ENCODE measurements at places on chromosomes 7 and 10. TPM values are rescaled to one million over a fixed set of nuclear protein-coding genes. Genes with fewer than 3 reads are reported as not detected.

The OGDH gene
- 31.8 TPM for polyA plus RNA-seq

The GPC2 gene
- polyA plus RNA-seq, result 0.48 TPM

The AQP1 gene
- 8.7 TPM for polyA plus RNA-seq

The BCCIP gene
- polyA plus RNA-seq, result 67.5 TPM

The ZNF485 gene
- polyA plus RNA-seq, result 1.8 TPM

The MYL10 gene
- polyA plus RNA-seq, result not detected

The SEMA3D gene
- polyA plus RNA-seq, result 0.93 TPM

The ZFYVE27 gene
- polyA plus RNA-seq, result 4.3 TPM

DNA sequence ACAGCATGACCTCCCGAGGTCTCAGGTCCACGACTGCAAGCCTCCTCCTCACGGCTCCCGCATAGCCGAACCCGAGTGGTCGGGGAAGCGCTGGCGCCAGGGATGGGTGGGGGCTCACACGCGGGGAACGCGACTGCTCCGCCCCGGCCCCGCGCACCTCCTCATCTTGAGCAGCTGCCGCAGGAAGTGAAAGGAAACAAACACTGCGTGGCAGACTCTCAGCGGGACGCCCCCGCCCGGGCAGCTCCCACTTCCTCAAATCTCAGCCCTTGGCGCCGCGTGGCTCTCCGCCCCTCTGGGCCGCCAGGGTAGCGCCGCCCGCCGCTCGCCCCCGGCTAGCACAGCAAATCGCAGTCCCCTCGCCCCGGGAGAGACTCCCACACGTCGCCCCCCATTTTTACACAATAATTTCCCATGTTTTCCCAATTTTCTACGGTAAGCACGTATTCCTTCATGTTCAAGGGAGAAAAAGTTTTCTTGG lies at the start of gene TMEM243:
TSS of gene TMEM243 (minus strand) at position 188 of the 481 bp plus-strand sequence. CDS start 229 bp downstream, outside the sequence.
- H3K27me3 ChIP-seq, result no peaks in the 10 kb centered on the region
- no peaks in the 10 kb centered on the region for H3K36me3 ChIP-seq
- DNase-seq, result peak; percentile 93
- H3K4me3 ChIP-seq, result peak within 1 kb of the TSS; percentile 71

DNA sequence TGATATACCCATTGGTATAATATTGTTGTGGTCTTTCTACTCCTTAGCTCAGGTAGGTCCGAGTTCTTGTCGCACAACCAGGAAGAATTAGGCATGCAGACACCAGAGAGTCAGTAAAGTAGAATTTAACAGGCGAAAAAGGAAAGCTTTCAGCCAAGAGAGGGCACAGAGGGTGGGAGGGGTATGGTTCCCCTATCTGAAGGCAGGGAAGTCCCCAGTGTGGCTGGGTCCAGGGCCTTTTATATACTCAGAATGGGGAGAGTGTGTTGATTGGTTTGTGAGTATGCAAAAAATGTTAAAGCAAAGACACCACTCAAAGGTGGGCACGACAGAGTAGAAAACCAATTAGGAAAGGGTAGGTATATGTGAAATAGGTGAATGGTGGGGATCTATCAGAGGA lies 53.9 kb downstream of the IMMP2L start:
- no peaks in the 10 kb centered on the region for H3K27me3 ChIP-seq
- H3K27ac ChIP-seq, result no peak overlapping the region
- DNase-seq, result no peak
- no peak overlapping the region for H3K4me3 ChIP-seq

GRCh38 chr7:126840869-126841268 lies 411.9 kb downstream of the GRM8 start:
- H3K27ac ChIP-seq, result no peak overlapping the region
- no peak overlapping the region for H3K4me3 ChIP-seq
- H3K36me3 ChIP-seq, result no peaks in the 10 kb centered on the region
- H3K4me1 ChIP-seq, result no peaks in the 10 kb centered on the region

- H3K27me3 ChIP-seq, result no peaks in the 10 kb centered on the region
- DNase-seq, result peak; percentile 78
- H3K27ac ChIP-seq, result peak overlapping the region; percentile 86
- H3K4me1 ChIP-seq, result peaks cover 72% of the 10 kb centered on the region
- H3K36me3 ChIP-seq, result peaks cover 23% of the 10 kb centered on the region
- H3K4me3 ChIP-seq, result no peak overlapping the region
These were observed 186.4 kb downstream of the FAM107B start for GRCh38 chr10:14588084-14588937.

- no peaks in the 10 kb centered on the region for H3K4me1 ChIP-seq
- H3K4me3 ChIP-seq, result no peak overlapping the region
- no peak for DNase-seq
- H3K27me3 ChIP-seq, result no peaks in the 10 kb centered on the region
- no peak overlapping the region for H3K27ac ChIP-seq
These were observed 74.3 kb upstream of the TOMM7 start for GRCh38 chr7:22896917-22897316.

DNA sequence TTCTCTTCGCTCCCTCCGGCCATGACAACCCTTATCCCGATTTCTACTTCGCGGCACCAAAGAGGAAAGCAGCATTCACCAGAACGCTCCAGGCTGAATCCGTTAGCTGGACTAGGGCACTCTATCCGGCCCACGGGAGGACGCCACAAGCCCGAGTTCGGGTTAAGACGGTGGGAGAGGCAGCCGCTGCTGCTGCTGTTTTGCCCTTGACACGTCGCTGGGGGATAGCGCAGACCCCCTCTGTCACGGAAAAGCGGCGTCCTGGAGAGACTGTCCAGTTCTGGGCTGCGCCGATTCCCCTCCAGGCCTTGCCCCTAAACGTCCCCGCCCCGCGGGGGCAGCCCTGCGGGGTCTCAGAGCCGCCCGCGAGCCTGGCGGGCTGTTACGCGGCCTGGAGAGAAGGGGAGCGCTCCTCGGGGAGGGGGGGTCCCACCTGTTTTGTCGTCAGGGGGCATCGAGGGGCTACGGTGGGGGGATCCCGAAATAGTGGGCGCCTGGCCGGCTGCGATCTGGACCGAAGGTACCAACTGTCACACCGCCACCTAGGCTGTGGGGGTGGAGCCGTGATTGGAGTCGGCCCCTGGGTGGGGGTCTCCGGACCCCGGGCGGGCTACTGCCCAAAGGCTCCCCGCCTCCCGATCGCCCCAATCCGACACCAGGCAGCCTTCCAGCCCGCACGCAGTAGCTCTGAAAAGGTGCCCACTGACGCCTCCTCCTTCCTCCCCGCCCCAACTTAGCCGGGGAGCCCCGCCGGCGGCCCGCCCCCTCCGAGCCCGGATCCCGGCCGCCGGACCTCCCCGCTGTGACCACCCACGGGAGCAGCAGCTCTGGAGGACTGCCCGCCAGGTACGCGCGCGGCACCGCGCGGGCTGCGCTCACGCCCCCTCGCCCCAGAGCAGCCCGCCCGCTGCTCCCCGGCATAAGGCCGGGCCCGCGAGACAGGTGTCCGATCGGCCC lies 772 bp downstream of the SGMS1 start:
- DNase-seq, result peak; percentile 57
- H3K27me3 ChIP-seq, result no peaks in the 10 kb centered on the region
- no peaks in the 10 kb centered on the region for H3K36me3 ChIP-seq
- H3K4me1 ChIP-seq, result peaks cover 50% of the 10 kb centered on the region

DNA sequence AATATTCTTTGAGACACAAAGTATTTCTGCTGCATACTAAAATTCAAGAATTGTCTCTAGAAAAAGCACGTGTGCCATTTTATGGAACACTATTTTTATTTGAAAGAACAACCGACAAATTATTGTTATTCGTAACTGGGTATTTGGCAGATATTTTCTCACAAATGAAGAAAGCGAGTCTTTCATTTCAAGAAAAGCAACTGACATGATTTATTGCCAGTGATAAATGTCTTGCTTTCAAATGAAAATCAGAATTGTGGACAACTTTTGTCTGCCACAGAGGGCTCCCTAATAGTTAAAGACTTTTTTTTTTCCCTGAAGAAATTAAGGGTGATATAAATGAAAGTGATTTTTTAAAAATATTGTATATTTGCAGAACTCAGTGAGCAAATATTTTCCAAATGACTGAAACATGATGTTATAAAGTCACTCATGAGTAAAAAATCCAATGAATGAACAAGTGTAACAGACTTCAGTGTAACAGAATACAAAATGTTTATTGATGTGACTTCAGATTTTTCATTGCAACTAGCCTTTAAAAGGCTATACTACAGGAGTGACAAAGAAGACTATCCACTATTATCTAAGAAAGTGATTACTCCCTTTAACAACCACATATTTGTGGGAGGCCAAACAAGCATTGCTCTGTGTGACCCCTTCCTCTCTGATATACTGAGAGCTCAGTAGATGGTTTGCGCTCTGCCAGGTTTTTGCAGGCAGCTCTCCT lies 49.0 kb upstream of the SEMA3E start:
- no peaks in the 10 kb centered on the region for H3K27me3 ChIP-seq
- H3K4me1 ChIP-seq, result no peaks in the 10 kb centered on the region
- H3K36me3 ChIP-seq, result no peaks in the 10 kb centered on the region
- H3K4me3 ChIP-seq, result no peak overlapping the region
- no peak for DNase-seq
- H3K27ac ChIP-seq, result no peak overlapping the region

GRCh38 chr7:54725255-54725654 lies 33.8 kb downstream of the SEC61G start:
- H3K27ac ChIP-seq, result no peak overlapping the region
- DNase-seq, result no peak
- H3K4me1 ChIP-seq, result no peaks in the 10 kb centered on the region
- H3K36me3 ChIP-seq, result no peaks in the 10 kb centered on the region
- H3K27me3 ChIP-seq, result no peaks in the 10 kb centered on the region

GRCh38 chr7:2812114-2812487 lies 32.0 kb downstream of the GNA12 start:
- no peaks in the 10 kb centered on the region for H3K27me3 ChIP-seq
- H3K4me3 ChIP-seq, result no peak overlapping the region
- H3K36me3 ChIP-seq, result no peaks in the 10 kb centered on the region
- DNase-seq, result no peak

GRCh38 chr10:121500701-121501332 lies 97.4 kb downstream of the FGFR2 start:
- no peaks in the 10 kb centered on the region for H3K27me3 ChIP-seq
- H3K27ac ChIP-seq, result no peak overlapping the region

GRCh38 chr7:4127909-4128560 lies 554.1 kb upstream of the FOXK1 start:
- no peaks in the 10 kb centered on the region for H3K4me1 ChIP-seq
- H3K27me3 ChIP-seq, result no peaks in the 10 kb centered on the region
- no peak overlapping the region for H3K4me3 ChIP-seq
- no peaks in the 10 kb centered on the region for H3K36me3 ChIP-seq
- H3K27ac ChIP-seq, result no peak overlapping the region

DNA sequence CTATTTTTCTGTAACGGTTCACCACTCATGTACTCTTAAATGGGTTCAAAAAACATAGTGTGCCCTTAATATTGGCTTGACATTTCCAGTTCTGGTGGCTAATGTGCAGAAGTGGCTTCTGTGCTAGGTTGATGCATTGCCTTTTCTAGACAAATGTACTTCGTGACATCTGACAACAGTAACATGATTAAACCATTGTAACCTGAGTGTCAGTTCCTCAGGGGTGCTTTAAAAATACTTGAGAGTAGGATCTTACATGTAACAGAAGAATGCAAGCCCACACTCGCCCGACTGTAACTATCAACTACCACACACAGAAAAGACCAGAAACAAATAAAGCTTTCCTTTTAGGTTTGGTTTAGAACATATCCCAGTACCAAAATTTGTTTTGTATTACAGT lies 393.4 kb upstream of the NFE2L3 start:
- no peak overlapping the region for H3K27ac ChIP-seq
- no peaks in the 10 kb centered on the region for H3K27me3 ChIP-seq
- H3K4me1 ChIP-seq, result no peaks in the 10 kb centered on the region

DNA sequence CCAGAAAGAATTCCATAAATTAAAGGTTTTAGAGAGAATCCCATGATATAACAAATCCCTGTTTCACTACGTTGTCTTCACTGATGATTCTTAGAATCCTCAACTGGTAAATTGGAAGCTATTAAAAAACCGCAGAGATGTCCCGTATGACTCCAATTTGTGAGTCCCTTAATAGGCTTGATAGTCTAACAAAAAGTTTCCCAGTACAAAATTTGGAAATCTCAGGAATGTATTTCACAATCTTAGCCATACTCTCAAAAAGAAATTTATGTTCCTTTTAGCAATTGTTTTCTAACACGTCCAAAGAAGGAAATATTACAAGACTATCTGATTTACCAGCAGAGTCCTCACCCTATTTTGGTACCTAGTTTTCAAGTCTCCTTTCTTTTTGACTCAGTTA lies 2.5 kb downstream of the TES start:
- H3K27me3 ChIP-seq, result no peaks in the 10 kb centered on the region
- H3K4me1 ChIP-seq, result peaks cover 59% of the 10 kb centered on the region
- no peak for DNase-seq

GRCh38 chr7:150370612-150371071 lies 2.0 kb downstream of the REPIN1 start:
- H3K4me3 ChIP-seq, result no peak overlapping the region
- peaks cover 46% of the 10 kb centered on the region for H3K36me3 ChIP-seq
- H3K4me1 ChIP-seq, result peaks cover 63% of the 10 kb centered on the region
- H3K27me3 ChIP-seq, result no peaks in the 10 kb centered on the region

DNA sequence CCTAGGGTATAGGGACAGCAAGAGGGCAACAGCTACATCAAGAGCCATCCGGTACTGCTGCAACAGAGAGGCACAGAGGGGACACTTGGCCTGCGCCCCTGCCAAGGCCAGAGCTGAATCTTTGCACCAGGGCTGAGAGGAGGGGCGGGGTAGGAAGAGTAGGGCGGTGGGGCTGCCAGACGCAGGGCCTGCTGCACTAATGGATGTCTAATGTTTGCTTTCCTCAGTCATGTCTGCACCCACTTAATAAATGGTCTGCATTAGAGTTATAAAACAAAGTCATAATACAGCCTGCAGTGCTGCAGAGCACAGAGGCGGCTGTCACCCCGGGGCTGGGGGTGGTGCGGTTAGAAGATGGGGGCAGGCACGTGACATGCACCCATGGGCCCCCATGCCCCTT lies 42.2 kb upstream of the SLC29A3 start:
- DNase-seq, result no peak
- no peaks in the 10 kb centered on the region for H3K27me3 ChIP-seq
- H3K4me3 ChIP-seq, result no peak overlapping the region
- peaks cover 8% of the 10 kb centered on the region for H3K36me3 ChIP-seq
- H3K4me1 ChIP-seq, result peaks cover 7% of the 10 kb centered on the region
